ENCODE measurements at places on chromosomes 2 and 18.

- DNase-seq, result no peak
Observed at GRCh38 chr2:19893520-19894133, 8.2 kb downstream of the TTC32 start.

GRCh38 chr2:230658877-230659652, 53.6 kb upstream of the CAB39 start:
- DNase-seq, result no peak

- DNase-seq, result no peak
Observed at GRCh38 chr18:79604205-79604912, 75.2 kb upstream of the CTDP1 start.

GRCh38 chr2:174499371-174499770, 12.5 kb upstream of the GPR155 start:
- DNase-seq, result no peak

GRCh38 chr2:207149249-207150213, 16.2 kb downstream of the KLF7 start:
- no peak for DNase-seq

- DNase-seq, result no peak
Observed at GRCh38 chr2:170923799-170924198, 5.3 kb upstream of the GORASP2 start.

DNA sequence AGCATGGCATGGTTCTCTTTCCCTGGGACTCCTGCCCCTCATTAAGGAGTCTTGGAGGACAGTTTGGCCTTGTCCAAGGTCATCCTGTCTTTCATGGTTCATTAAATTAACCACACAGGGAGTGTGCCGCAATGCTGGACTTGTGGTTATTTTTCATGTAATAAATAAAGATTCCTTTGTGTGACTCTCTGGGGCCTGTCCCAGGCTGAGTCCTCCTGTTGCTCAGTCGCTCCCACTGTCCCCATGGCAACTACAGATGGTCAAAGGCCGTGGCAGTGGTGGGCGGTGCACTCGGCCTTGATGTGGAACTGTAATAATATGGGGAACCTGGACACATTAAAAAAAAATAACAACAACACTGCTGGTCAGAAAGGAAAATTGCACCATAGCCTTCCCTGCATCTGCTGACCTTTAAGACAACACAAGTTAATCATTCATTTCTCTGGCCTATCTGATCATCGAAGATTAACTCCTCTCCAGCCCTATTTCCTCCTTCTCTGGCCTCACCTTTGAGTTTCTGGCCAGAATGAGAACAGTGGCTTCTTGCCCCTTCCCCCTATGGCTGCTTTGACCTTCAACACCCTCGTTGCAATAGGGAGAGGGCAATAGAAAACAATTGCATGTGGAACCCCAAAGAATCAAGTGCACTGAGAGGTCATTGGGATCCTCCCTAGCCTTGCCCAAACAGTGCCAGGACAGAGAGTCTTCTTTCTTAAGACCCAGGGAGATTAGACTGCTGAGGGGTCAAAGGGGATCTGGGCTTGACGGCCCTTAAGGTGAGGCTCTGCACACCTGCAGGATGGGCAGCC, 44.7 kb downstream of the PSD4 start:
- no peak for DNase-seq

DNA sequence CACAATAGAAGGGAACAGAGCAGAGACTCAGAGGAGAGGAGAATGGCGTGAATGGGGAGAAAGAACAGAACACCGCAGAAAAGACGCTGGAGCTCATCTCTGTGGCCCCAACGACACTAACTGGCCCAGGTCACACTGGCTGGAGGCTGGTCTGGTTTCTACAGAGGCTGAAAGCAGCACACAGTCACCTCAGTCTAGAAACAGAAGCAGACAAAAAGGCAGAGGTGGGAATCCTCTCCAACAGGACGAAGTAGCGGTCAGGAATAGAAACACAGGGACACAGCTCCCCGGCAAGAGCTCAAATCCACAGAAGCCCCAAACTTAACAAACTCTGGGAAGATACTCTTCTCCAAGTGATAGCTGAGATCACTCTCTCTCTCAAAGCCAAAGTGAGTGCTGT, 9.2 kb downstream of the SLC66A2 start:
- no peak for DNase-seq

- DNase-seq, result no peak
Observed at GRCh38 chr2:141496810-141497209, 634.0 kb downstream of the LRP1B start.

Measured in natural killer cell (primary cell).